Hippocampal formation (tissue), 2 donors: ENCODE measurements at places on chromosomes 2 and 18.
A peak's percentile ranks its signal among the peaks of the same experiment; 100 is the strongest.

DNA sequence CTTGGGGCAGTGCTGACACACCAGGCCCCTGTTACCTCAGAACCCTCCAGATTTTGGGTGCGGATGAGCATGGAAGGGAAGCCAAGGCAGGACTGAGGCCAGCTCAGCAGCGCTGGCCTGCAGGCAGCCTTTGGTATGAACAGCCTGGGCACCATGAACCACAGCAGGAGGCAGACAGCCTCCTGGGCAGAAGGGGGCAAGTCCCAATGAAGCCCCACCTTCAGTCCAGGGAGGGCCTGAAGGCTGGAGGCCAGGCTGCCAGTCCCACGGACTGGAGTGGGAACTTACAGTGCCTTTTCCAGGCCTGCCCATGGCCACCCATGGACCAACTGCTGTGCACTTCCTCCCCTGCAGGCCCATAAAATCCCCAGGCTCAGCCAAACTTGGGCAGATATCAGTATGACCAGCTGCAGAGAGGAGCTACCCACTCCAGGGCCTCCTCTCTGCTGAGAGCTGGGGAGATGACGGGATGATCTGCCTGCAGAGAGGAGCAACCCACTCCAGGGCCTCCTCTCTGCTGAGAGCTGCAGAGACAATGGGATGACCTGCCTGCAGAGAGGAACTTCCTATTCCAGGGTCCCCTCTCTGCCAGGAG, 74.7 kb downstream of the NEURL3 start:
- DNase-seq, result no peak

GRCh38 chr2:25342372-25343186, 854 bp upstream of the DNMT3A start:
- DNase-seq, result peak; percentile 83

GRCh38 chr2:197152451-197153228, 157.9 kb downstream of the ANKRD44 start:
- peak; percentile 43 for DNase-seq

GRCh38 chr2:72932045-72932740, 14.9 kb downstream of the EMX1 start:
- no peak for DNase-seq

DNA sequence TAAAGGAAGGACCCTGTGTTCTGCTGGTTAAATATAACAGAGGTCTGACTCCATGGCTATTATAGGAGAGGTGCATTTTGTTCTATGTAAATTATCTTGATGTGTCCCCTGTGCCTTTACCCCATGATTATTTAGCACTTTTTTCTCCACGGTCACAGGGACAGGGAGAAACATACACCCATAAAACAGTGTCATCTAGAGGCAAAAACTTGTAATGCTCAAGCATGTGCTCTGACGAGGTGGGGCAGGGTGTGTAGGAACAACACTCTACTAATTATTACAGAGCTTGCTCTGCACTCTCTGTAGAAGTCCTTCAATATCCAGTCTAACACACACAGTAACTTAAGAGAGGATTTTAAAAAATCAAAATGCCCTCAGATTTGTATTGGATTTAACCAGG, 187.9 kb downstream of the NEDD4L start:
- no peak for DNase-seq

GRCh38 chr2:24771764-24772586, 21.2 kb downstream of the PTRHD1 start:
- no peak for DNase-seq

DNA sequence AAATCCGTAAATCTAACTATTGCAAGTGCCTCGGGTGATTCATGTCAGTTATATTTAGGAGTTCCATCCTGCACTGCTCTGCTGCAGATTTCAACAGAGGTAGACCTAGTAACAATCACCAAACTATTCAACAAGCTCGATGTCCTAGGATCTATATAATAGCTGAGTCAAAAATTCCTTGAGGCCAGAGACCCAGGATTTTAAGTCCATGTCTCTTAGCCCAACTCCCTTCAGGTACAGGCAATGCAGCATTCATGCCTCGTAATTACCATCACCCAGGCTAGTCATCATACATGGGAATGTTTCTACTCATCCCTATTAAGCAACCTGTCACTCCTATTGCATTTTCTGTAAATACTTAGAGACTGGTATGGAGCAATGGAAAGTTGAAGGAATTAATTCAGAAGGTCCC, 729 bp downstream of the TM4SF20 start:
- no peak for DNase-seq

DNA sequence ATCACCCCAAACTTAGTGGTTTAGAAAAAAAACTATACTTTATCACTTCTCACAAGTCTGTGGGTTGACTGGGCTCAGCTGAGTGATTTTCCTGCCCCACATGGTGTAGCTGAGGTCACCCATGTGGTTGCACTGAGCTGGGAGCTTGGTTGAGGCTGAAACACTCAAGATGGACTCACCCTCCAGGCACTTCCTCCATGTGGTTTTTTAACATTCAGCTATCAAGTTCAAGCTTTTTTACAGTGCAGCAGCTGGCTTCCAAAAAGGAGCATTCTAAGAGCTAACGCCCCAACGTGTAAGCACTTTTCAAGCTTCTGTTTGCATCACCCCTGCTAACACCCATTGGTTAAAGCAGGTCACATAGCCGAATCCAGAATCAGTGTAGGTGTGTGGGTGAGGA, 105.9 kb upstream of the CREB1 start:
- no peak for DNase-seq

DNA sequence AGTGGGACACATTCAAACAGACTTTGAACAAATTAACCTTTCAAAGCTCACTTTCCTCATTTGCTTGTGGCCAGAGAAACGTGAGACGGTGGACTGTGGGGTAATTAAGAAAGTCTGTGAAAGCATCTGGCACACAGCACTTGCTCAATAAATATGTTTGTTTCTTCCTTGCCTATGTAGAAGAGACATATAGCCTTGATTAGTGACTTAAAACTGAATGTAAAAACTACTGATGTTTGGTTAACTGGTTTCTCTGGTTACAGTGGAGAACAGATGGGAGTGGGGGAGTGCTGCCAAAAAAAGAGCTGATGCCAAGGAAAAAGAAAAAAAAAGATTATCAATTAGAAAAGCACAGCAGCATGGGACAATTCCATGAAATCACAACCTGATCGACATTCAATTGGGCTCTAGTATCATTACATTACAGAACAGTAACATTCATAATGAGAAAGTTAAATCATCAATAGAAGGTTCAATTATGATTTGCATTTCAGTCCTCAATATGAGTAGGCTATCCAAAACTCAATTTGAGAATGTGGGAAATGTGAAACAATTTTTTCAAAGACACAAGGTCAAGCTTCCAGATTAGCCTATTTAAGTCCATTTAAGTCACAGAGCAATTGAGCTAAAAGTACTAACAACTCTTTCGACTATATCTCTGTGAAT, 14.7 kb downstream of the CUL3 start:
- DNase-seq, result no peak

DNA sequence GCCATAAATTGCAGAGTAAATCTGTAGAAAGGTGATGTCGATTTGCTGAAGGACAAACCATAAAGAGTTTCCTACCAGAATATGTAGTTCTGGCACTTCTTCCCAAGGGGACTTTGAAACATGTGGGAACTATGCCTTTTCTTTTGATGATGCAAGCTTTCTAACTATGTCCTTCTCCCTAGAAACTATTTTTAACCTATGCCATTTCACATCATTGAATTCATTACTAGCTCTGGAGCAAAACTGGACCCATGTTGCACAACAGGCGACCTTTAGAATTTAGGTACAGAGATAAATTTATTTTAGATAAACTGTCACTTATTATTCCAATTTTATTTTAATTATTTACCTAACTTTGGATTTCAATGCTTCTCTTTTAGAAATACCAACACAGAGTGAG, 186.5 kb downstream of the CCDC102B start:
- DNase-seq, result no peak

- DNase-seq, result no peak
Observed at GRCh38 chr18:35770376-35771014, 189.0 kb downstream of the GALNT1 start.

DNA sequence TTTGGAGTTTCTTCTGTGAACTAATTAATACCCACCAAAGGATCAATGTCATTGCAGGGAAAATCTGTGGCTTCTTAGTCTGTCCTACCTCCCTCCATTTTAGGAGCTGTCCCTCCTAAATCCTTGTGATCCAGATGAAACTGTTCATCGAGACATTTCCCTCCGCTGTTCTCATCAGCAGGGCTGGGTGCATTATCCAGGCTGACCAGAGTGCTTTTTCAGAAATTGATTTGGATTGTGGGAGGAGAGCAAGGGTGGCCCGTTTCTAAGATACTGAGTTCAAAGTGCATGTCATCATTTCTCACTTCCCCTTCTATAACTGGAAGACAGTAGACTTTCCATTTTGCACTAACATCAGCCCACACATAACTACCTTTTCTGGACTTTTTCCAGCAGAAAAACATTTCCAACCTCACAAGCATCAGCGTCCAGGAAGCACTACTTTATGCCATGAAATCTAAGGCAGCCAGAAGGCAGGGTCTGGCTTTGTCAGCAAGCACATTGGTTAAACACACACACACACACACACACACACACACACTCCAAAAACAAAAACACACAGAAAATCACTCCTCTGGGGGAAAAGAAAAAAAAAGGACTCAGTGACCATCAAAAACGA, 94.1 kb downstream of the ANKRD44 start:
- DNase-seq, result no peak

- no peak for DNase-seq
Observed at GRCh38 chr2:37775908-37776250, 104.4 kb upstream of the CDC42EP3 start.

DNA sequence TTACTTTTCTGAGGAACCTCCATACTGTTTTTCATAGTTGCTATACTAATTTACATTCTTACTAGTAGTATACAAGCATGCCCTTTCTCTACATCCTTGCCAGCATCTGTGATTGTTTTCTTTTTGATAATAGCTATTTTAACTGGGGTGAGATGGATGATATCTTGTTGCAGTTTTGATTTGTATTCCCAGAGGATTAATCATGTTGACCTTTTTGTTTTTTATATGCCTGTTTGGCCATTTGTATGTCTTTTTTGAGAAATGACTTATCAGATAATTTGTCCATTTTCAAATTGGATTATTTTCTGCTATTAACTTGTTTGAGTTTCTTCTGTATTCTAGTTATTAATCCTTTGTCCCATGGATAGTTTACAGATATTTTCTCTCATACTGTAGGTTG, 141.5 kb downstream of the UBR3 start:
- no peak for DNase-seq

GRCh38 chr18:31792580-31792911, 31.9 kb upstream of the SLC25A52 start:
- DNase-seq, result no peak

GRCh38 chr18:67964462-67964861, 447.9 kb upstream of the DSEL start:
- DNase-seq, result no peak

DNA sequence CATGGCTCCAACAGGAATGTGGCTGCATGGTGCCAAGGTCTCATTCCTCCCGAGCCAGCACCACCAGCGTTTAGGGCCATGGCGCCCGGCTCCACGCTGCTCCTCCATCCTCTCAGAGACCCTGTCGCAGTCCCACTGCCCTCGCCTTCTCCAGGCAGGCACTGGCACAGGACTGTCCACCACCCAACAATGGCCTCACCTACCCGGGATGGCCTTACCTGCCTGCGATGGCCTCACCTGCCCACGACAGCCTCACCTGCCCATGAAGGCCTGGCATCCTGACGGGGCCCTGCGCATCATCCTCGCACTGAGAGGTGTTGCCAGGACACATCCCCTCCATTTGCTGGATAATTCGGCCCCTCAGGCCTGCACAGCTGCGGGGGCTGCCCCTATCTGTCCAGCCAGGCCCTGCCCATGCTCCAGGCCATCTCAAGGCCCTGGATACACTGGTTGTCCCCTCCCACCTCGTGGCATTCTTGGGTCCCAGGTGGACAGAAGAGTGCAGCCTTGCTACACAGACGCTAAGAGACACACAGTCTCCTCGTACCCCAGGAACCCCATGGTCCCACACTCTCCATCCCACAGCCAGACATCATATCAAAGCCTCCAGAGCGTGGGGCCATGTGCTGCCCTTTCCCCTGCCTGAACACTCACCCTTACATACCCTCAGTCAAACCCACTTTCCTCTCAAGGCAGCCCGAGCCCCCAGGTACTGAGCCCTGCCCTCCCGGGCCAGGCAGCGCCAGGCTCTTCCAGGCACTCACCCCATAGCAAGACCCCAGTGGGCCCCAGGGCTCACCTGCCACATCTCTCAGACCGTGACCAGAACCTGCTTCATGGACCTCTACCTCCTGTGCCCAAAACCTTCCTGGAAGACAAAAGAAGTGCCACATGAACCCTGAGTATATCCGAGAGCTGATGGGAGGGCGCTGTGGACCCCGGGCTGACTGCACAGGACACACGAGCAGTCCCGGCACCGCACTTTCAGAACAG, 268.6 kb downstream of the EIPR1 start:
- no peak for DNase-seq

DNA sequence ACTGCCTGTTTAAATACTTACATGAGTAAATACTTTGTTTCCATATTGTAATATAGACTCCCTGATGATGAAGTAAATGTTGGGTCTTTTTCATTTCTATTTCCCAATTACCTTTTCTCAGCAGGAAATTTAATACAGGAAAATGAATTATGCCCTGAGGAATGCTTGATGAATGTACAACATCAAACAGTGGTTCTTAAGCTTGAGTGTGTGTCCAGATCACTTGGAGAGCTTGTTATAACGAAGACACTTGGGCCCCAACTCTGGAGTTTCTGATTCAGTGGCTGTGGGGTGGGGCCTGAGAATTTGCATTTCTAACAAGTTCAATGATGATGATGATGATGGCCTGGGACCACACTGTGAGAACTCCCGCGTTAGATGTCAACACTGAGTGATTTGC, 7.1 kb upstream of the ME2 start:
- no peak for DNase-seq

- DNase-seq, result no peak
Observed at GRCh38 chr2:167018590-167018989, 130.3 kb downstream of the XIRP2 start.

DNA sequence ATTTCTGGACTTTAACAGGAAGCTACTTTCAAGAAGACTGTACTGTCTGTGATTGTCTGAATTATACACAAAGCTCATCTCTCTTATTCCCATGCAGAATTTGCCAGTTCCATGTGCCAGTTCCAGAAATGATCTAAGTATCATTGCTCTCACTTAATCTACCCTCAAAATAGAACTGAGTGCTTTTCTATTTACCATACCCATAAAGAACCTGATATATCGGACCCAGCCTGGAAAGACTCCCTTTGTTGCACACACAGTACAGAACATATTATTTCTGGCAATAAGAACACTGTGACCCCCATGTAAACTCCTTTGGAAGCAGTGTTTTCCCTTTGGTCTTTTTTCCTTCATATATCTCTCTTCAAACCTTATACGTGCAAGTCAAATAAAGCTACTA, 102.3 kb upstream of the TTN start:
- no peak for DNase-seq
